ENCODE measurements at places on chromosomes 11 and 22.

GRCh38 chr11:96472085-96472484, 82.3 kb downstream of the JRKL start:
- no peak for DNase-seq

DNA sequence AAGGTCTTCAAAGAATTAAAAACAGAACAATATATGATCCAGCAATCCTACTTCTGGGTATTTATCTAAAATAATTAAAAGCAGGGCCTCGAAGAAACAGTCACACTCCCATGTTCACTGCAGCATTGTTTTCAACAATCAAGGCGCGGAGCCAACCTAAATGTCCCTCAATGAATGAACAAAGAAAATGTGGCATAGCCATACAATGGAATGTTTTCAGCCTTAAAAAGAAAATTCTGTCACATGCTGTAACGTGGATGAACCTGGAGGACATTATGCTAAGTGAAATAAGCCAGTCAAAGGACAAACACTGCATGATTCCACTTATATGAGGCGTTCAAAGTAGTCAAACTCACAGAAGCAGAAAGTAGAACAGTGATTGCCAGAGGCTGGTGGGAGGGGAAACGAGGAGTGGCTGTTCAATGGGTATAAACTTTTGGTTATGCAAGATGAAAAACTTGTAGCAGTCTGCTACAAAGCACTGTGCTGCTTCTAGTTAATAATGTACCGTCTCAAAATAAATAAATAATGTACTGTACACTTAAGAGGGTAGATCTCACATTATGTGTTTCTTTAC, 41.2 kb downstream of the SNX19 start:
- DNase-seq = no peak

DNA sequence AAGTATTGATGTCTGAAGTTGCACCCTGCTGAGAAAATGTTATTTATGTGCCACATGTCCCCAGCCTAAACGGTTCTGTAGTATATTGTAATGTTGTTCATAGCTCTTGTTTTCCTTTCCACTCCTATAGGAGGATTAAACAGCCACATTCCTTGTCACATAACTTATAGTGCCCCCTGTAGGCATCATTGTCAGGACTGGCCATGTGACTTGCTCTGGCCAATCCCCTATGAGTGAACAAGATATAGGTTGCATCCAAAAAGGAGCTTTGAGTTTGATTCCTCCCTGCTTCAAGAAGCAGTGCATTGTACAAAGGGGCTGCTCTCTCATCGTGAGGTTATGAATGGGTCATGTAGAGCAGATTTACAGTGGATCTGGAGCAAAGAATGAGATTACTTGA, 717.6 kb upstream of the ANO5 start:
- no peak for DNase-seq

DNA sequence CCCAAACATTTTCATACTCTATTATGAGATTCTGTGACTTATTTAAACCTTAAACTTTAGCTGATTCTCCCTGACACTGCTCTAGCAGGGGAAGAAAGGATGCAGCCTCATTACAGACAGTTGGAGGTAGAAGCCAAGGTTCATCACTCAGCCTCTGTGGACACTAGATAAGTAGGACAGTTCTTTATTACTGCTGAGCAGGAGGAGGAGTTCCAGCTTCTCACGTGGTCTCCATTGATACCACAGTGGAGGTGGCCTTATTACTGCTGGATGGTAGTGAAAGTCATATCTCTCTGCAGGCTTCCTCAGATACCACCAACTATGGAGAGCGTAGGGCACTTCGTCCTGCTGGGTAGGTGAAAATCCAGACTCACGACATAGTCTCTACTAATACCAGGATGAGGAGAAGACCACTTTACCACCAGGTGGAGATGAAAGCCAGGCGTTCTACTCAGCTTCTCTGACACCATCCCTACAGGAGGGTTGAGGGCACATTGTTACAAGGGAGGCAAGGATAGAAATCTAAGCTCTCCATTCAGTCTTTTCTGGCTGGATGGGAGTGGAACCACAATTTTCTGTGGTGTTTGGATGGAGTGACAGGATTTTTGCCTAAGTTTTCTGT, 13.1 kb upstream of the ANGPTL5 start:
- DNase-seq = no peak

- peak; percentile 60 for DNase-seq
These were observed 4.1 kb upstream of the PLAAT2 start for GRCh38 chr11:63567044-63567840.
